ENCODE measurements at places on chromosomes 2 and 18. TPM values are rescaled to one million over a fixed set of nuclear protein-coding genes. Genes with fewer than 3 reads are reported as not detected.

- no peak for DNase-seq
Observed at GRCh38 chr2:211103989-211104388, 547.6 kb downstream of the CPS1 start.

- no peak for DNase-seq
Observed at GRCh38 chr2:177595126-177595845, 202.7 kb downstream of the AGPS start.

GRCh38 chr2:120404274-120404673 is 58.3 kb downstream of the INHBB start:
- no peak for DNase-seq

DNA sequence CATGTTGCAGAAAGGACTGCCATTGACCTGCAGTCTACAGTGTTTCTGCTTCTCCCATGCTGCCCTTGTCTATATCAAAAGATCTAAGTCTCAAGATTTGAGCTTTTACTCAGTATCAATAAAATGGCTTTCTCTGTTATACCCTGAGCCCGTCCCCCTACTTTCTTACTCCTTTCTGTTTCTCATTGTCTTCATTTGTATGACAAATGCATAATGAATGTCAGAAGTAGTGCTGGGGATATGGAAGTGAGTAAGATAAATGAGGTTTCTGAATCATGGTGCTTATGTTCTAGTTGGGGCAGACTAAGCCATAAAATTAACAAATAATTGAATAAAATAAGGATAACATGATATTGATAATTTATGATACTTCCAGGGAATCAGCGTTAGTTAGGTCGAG is 128.6 kb downstream of the PARD3B start:
- DNase-seq, result no peak

GRCh38 chr2:74816540-74817303 is 17.2 kb upstream of the HK2 start:
- no peak for DNase-seq

- DNase-seq, result no peak
Observed at GRCh38 chr2:9097239-9097638, 93.8 kb upstream of the MBOAT2 start.

- DNase-seq, result no peak
Observed at GRCh38 chr2:30385327-30385726, 61.7 kb upstream of the LCLAT1 start.

GRCh38 chr18:75213611-75214331 is 3.2 kb downstream of the TSHZ1 start:
- DNase-seq, result no peak

GRCh38 chr2:169339657-169340056 is 22.7 kb downstream of the LRP2 start:
- no peak for DNase-seq

DNA sequence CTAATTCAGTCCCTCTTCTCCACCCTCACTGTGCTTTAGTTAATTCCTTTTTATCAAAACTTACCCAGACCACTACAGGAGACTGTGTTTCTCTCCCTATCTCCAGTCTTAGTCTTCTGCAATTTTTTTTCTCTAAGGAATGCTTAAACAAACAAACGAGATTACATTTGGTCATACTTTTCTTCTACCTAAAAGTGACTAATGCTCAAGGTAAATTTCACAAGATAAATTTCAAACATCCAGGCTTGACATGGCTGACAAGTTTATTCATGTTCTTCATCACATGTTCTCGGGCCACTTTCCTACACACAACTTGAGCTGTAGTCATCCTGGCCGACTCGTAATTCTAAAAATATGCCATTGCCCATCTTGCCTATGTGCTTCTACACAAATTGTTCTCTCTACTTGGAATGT is 23.2 kb upstream of the ACSL3 start:
- no peak for DNase-seq

DNA sequence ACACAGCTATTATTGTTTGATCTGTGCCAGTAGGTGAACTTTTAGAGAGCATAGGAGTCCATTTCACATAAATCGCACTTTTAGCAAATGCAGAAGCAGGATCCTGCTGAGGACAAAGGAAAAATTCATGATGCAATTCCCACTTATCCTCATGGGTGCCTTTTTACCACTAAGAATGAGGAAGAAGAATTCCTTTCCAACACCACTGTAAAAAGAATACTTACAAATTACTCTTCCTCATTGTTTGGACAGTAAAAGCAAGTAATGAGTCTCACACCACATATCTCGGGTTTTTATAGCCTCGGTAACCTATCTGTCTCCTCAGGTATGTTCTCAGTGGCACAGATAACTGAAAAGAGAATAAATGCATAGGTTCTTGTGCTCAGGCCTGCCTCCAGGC is 238.5 kb downstream of the MTX2 start:
- DNase-seq, result no peak

DNA sequence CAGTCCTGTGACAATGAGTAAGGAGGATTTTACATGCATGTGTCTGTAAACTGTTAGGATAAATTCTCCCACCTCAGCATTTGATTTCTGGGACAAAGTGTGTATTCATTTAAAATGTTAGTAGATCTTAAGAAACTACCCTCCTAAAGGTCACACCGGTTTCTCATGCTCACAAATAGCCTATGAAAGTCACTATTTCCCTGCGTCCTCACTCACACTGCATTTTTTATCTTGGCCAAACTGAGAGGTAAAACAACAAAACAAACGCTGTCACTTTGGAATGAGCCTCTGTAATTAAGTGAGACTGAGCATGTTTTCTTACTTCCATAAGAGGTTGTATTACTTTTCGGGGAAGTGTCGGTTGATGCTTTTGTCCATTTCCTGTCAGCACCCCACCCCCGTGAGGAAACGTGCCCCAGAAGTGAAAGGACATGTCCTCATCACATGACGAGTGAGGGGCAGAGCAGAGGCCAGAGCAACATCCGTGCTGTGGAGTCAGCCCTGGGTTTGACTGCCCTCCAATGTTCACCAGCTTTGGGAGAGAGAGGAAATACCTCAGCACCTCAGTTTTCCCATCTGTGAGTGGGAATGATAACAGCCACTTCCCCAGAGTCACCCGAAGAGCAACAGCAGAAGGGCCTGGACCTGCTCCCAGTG is 3.1 kb downstream of the GYPC start:
- DNase-seq, result peak; percentile 68

GRCh38 chr2:101830146-101830545 is 132.6 kb downstream of the MAP4K4 start:
- no peak for DNase-seq

DNA sequence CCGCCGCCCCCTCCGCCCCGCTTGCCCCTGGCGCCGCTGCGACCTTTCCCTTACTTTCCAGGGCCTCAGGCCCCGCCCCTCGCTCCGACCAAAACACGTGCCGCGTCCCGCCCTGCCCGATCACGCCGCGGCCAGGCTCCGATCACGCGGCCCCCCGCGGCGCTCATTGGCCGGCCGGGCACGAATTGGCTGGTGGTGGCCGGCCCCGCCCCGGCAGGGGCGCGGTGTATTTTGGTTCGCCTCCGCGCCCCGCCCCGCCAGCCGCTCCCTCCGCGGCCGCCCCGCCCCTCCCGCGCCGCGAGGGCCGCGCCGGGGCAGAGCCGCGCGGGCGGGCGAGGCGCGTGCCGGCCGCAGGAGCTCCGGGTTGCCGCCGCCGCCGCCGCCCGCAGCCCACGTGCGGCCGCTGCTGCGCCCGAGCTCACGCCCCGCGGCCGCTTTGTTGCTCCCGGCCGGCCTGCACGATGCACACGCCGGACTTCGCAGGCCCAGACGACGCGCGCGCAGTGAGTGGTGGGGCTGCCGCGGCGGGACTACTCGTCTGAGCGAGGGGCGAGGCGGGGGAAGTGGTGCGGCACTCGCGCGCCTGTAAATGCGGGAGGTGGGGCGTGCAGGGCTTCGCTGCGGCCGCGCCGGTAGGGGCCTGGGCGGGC is at the start of gene KLF11:
Gene KLF11, plus strand, starts transcription at position 295 of the 650 bp plus-strand sequence. Its CDS starts 167 bp downstream, at position 462.
- DNase-seq, result peak; percentile 80

- no peak for DNase-seq
Observed at GRCh38 chr2:127176371-127177311, 43.5 kb downstream of the CYP27C1 start.

- no peak for DNase-seq
Observed at GRCh38 chr2:149826471-149827125, 239.0 kb upstream of the MMADHC start.

The RTP5 gene
- total RNA-seq, result 0.30 TPM

The FEZ2 gene
- 17.6 TPM for total RNA-seq

The GATA6 gene
- not detected for total RNA-seq

The NOSTRIN gene
- not detected for total RNA-seq

The ATOH8 gene
- total RNA-seq, result 0.07 TPM
